ENCODE measurements at places on chromosomes 6 and 20. TPM values are rescaled to one million over a fixed set of nuclear protein-coding genes. Genes with fewer than 3 reads are reported as not detected.

- DNase-seq: no peak
These were observed 244.8 kb upstream of the KCNG1 start for GRCh38 chr20:51267679-51268078.

Gene TFAP2C
- total RNA-seq: not detected

DNA sequence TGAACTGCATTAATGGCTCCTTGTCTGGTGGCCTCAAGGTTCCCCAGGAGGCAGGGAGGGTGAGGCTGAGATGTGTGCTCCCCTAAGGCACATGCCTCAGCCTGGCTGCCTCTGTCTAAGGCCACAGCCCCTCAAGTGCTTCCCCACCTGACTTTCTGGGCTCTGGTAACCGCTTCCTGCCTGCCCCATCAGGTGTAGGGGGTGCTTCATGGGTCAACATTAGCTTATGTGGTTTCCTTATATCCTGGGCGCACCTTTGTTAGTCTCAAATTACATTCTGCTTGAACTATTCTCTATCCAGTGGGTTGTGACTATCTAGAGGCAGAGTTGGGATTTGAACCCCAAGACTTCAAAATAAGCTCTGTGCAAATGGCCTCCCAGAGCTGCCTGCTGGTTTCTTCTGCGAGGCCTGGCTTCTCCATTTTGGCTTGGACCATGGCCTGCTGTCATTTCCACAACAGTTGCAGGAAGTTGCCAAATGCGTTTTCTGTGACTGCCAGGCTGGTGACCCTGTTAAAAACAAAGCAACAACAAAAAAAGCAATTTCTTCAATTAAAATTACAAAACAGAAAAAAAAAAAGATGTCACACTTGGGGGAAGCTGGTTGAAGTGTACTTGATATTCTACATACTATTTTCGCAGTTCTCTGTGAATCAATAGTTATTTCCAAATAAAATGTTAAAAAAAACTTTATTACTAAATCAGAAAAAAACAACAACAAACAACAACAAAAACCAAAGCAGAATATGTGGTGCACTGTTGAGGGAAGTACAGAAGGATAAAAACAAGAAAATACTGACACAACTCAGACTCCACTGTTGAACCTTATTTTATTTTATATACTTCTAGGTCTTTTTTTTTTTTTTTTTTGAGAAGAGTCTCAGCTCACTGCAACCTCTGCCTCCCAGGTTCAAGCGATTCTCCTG lies 20.0 kb upstream of the ZNFX1 start:
- DNase-seq: no peak

DNA sequence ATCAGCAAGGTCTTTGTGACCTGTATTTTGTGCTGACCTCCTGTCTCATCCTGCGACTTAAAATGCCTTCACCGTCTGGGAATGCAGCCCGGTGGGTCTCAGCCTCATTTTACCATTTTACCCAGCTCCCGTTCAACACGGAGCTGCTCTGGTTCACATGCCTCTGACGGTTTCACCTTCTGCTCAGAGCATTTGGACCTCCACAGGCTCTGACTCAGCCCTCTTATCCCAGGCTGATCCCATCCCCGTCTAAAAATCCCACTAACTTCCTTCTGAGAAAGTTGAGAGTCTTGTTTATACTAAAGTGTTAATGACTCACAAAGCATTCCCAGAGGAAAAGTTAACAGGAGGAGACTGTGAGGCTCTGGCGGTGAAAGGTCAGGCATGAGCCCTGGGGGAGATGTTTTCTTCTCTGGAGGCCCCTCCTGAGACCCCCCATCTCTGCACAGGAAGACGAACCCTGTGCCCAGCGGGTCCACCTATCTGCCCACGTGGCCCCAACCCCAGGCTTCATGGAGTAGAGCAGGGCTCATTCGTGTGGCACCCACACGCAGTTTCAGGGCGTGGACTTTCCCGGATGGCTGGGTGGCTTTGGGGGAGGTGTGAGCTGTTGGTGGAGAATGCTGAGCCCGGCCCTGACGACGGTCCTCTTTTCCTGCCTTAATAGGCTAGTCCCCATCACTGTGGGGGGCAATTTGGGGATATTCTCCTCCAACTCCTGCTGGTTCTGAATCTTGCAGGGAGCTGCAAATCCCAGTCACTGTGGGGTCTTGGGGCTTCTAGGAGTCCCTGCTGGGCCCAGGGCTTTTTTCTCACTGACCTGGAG lies 3.3 kb upstream of the BIRC7 start:
- DNase-seq: no peak

- DNase-seq: no peak
These were observed 11.0 kb upstream of the HINT3 start for GRCh38 chr6:125945378-125946141.

Gene HMGN4
- 53.0 TPM for total RNA-seq

Gene LHFPL5
- not detected for total RNA-seq

DNA sequence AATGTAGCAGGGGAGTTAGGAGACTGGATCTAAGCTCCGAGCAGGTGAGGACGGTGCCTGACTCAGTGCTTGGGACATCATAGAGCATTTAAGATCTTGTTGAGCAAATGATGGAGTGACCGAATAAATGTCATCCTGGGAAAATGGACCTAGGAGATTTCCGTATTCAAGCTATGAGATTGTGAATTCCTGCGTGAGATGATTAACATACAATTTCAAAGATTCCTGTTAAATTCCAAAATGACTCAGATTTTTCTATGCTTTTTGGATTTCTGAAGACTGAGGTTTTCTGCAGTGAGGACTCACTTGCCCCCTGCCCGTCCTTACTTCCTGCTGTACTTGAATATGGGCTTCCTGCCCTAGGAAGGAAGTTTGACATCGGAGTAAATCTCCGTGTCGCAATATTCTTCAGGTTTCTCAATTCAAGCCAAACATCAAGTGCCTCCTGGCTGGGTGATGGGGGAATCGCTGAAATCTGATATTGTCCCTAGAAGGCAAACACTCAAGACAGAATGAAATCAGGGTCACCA lies 5.2 kb downstream of the SYTL3 start:
- DNase-seq: no peak

Gene NFATC2
- 1.7 TPM for total RNA-seq

Gene ZNF343
- 9.0 TPM for total RNA-seq

Gene PTCRA
- total RNA-seq: not detected

Measured in pulmonary artery endothelial cell (primary cell).